ENCODE measurements at places on chromosomes 3 and 15.

GRCh38 chr3:71554649-71555048 lies 28.9 kb downstream of the FOXP1 start:
- no peak for DNase-seq

- no peak for DNase-seq
Observed at GRCh38 chr3:184691397-184692231, 20.2 kb downstream of the MAGEF1 start.

- no peak for DNase-seq
Observed at GRCh38 chr3:114307832-114308231, 14.0 kb downstream of the TIGIT start.

DNA sequence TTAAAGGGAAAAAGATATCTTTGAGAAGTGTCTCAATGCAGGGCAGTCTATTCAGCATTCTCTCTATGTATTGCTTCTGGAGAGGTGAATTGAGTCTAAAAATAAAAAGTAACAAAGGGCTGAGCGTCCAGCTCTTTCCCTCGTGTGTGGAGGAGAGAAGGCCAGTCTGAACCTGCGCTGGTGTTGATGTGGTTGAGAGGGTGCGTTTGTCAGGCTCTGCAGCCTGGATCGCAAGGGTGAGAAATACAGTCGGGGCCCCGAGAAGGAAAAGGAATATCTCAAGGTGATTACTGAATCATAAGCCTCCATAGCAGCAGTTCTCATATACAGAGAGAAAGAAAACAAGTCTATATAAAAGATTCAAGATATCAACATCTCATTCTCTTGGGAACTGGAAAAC lies 494.1 kb upstream of the MDFIC2 start:
- no peak for DNase-seq

DNA sequence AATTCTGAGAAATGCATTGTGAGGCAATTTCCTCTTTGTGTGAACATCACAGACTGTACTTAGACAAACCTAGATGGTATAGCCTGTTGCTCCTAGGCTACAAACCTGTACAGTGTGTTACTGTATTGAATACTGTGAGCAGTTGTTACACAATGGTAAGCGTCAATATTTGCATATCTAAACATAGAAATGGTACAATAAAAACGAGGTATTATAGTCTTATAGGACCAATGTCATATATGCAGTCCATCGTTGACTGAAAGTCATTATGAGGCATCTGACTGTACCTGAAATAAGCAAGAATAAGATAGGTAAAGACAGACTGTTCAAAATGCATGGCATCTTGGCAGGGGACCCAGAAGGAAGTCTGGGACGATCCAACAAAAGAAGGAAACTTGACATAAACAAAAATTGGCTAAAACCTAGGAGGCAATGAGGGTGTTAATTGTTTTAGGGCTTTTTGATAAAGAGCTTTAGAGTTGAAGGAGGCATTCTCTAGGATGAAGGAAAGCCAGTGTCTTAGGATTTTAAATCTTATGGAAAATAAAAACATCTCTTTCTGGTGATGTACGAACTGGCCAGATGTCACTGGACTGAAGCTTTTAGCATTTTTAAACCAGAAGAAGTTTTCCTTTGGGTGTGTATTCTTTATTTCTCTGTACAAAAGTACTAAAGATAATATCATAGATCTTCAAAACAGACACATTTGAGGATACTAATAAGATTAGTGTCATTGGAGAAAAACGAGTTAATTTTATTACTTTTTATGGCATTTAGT lies 9.2 kb upstream of the SPRED1 start:
- no peak for DNase-seq

DNA sequence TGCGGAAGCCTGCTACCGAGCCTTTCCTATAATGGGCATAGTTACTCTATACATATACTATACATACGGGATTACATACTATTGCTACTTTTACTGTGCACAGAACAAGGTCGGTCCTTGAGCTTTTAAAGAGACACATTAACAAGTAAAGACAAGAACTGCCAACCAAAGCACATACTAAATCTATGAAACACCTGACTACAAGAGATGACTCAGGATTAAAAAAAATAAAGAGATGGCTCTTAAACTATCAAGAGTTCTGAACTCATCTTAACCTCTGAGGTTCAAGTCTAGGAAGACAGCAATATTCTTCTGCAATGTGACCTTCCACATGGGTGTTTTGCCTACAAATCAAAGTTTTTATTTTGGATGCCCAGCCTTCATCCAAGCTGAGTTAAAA lies 106.8 kb downstream of the TNIK start:
- DNase-seq = no peak

- no peak for DNase-seq
Observed at GRCh38 chr15:36332301-36332700, 247.1 kb upstream of the CDIN1 start.

GRCh38 chr3:70108072-70108471 lies 108.5 kb downstream of the SAMMSON start:
- DNase-seq = no peak

- DNase-seq = no peak
Observed at GRCh38 chr3:136995652-136996051, 37.9 kb downstream of the IL20RB start.

- DNase-seq = no peak
Observed at GRCh38 chr15:62792986-62793751, 249.4 kb upstream of the TPM1 start.

GRCh38 chr3:11510001-11510340 lies 133.7 kb downstream of the VGLL4 start:
- no peak for DNase-seq

- no peak for DNase-seq
Observed at GRCh38 chr3:143951351-143951971, 20.2 kb upstream of the DIPK2A start.

GRCh38 chr3:127997016-127997415 lies 55.2 kb upstream of the SEC61A1 start:
- no peak for DNase-seq

- DNase-seq = no peak
Observed at GRCh38 chr3:66812136-66812535, 186.0 kb upstream of the KBTBD8 start.

- DNase-seq = no peak
Observed at GRCh38 chr3:188362405-188362831, 208.5 kb downstream of the LPP start.

GRCh38 chr3:188390775-188391443 lies 237.0 kb downstream of the LPP start:
- no peak for DNase-seq

GRCh38 chr3:149382101-149382467 lies 4.6 kb upstream of the TM4SF1 start:
- DNase-seq = no peak

DNA sequence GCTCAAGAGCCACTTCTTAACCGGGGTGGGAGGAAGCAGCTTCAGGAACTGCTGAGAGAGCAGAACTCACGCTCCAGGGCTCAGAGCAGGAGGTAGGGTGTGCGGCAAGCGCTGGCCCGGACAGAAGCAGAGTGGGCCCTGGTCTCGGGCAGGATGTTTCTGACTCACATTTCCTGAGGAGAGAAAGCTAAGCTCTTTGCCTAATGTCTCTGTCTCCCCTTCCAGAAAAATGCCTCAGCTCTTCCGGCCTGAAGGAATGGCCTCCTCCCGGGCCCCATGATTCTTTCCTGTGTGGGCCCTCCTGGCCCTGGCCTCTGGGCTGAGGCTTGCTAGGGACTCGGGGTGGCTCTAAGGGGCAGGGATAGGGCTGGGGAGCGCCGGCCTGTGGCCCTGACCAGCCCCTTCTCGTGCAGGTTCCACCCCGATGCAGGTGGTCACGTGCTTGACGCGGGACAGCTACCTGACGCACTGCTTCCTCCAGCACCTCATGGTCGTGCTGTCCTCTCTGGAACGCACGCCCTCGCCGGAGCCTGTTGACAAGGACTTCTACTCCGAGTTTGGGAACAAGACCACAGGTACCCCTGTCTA lies 4.1 kb upstream of the STAB1 start:
- DNase-seq = no peak

DNA sequence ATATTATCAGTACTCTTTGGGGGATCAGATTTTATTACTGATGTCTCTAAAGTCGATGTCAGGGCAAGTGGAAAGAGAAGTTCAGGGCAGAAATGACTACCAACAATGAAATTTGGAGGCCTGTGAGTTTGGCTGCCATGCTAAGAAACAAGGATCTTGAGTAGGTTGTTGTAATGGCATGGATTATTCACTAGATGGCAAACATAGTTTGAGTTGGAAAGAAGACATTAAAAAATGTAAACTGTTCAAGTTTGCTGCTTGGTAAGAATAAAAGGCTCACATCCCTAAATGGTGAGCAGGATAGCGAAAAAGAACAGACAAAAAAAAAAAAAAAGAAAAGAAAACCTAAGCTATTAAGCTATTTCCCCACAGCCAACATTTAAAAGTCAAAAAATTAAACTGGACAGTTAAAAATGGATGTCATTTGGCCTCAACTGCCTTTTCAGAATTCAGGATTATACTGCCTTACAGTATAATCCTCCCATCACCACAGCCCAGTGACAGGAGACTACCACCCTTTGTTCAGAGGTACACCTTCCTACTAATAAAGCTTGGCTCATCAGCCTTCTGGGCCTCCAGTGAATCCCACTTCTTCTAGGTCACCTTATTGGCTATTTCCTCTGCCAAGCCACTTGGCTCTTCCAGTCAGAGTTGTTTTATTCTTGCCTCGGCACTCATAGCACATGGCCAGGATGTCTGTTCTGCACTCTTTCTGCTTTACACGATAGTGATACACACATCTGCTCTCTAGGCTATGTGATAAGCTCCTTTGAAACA lies 163.7 kb downstream of the PLD1 start:
- no peak for DNase-seq

- no peak for DNase-seq
Observed at GRCh38 chr3:22893101-22893500, 310.0 kb upstream of the UBE2E2 start.

DNA sequence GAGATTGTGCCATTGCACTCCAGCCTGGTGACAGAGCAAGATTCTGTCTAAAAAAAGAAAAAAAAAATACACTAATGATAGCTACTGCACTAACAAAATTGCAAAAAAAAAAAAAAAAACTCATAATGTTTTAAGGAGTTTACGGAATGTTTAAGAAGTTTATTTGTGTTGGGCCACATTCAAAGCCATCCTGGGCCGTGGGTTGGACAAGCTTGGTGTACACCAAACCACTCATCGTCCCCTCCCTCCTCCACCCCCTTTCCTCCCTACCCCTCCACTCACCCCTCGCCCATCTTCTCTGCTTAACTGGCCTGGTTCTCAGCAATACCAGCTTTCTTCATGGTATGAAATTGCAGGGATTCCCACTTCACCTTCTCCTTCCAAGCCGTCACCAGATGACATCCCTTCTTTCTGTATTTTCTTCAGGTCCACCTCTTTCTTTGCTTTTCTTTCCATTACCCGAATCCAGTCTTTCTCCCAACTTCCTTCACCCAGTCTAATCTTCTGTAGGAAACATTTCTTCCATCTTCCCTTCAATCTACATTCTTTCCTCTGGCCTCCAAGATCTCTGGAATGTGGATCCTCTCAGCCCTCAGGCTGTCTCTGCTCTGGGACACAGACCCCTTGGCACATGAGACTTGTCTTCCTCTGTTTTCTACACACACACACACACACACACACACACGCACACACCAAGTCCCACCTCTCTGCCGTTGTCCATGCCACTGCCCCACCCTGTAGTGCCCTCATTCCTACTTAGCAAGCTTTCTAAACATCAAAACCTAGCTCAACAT lies 3.5 kb upstream of the MESP1 start:
- DNase-seq = no peak

DNA sequence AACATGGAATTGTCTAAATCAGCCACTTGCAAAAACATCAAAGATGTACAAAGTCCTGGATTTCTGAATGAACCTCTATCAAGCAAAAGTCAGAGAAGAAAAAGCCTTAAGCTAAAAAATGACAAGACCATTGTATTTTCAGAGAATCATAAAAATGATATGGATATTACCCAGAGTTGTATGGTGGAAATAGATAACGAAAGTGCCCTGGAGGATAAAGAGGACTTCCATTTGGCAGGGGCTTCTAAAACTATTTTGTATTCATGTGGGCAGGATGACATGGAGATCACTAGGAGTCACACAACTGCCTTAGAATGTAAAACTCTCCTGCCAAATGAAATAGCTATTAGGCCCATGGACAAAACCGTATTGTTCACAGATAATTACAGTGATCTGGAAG lies 29.3 kb downstream of the KNL1 start:
- no peak for DNase-seq

DNA sequence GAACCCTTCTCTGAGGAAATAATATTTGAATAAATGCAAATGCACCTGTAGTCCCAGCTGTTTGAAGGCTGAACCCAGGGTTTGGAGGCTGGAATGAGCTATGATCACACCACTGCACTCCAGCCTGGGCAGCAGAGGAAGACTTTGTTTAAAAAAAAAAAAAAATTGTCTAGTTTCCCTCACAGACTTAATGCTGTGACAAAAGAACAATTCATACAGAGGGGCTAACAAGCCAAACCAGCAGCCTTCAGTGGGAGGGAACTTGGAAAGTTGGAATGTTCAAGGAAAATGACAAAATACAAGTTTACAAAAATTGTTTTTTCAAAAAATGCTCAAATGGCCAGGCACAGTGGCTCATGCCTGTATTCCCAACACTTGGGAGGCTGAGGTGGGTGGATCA lies 228.0 kb upstream of the CGNL1 start:
- DNase-seq = no peak

DNA sequence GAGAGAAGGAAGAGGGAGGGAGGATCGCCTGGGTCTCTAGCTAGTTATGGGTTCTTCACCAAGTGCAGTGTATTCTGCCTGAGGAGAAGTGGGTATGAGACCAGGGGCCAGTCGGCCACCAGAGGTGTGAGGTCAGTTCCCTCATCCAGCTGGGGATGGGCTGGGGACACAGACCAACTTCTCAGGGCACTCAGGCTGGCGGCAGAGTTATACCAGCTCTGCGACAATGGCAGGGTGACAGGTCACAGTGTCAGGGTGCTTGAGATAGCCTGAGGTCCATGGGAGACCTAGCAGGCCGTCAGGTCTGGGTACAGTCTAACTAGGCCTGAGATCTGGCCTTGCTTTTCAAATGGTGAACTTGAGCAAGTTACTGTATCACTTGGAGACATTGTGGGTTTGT lies 31.4 kb upstream of the PLXNA1 start:
- no peak for DNase-seq

- DNase-seq = no peak
Observed at GRCh38 chr3:16239086-16239770, 25.5 kb downstream of the DPH3 start.

GRCh38 chr3:125150525-125151441 lies 61.8 kb downstream of the SLC12A8 start:
- peak; percentile 48 for DNase-seq

DNA sequence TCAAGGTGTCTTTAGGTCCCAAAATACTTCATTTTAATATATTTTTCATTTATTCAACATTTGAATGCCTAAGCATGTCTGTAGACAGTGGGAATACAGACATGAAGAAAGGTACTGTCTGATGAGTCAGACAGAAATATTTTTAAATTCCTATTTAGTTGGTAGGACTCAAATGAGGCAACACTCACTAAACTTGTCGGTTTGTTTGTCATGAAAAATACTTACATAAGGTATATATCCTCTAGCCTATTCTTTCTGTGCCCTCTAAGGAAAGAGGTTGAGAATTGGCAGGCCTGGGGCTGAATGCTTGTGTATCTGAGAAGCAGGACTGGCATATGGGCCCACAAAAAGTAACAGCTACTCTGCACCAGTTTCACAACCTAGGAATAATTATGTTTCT lies 423.6 kb upstream of the MDFIC2 start:
- DNase-seq = no peak
